Activated T-cell treated with anti-CD3 and anti-CD28 coated beads, Interleukin-2, amount 50 U/mL, for 72 hours (primary cell): ENCODE measurements at places on chromosomes 6 and 20. TPM values are rescaled to one million over a fixed set of nuclear protein-coding genes. Genes with fewer than 3 reads are reported as not detected.

DNA sequence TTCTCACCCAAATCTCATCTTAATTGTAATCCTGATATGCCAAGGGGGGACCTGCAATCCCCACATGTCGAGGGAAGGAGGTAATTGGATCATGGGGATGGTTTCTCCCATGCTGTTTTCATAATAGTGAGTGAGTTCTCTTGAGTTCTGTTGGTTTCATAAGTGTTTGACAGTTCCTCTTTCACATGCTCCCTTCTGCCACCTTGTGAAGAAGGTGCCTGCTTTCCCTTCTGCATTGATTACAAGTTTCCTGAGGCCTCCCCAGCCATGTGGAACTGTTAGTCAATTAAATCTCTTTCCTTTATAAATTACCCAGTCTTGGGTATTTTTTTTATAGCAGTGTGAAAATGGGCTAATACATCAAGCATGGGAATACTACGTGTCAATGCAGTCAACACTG is 925.0 kb upstream of the MAN1A1 start:
- H3K4me3 ChIP-seq, result no peak overlapping the region
- H3K27me3 ChIP-seq, result no peaks in the 10 kb centered on the region
- no peaks in the 10 kb centered on the region for H3K36me3 ChIP-seq
- no peak overlapping the region for H3K27ac ChIP-seq

- peaks cover 18% of the 10 kb centered on the region for H3K36me3 ChIP-seq
- no peak for DNase-seq
- H3K27me3 ChIP-seq, result no peaks in the 10 kb centered on the region
- peaks cover 50% of the 10 kb centered on the region for H3K4me1 ChIP-seq
Observed at GRCh38 chr6:36924778-36925374, 29.7 kb upstream of the PI16 start.

GRCh38 chr6:42374018-42374669 is 77.6 kb downstream of the TRERF1 start:
- H3K36me3 ChIP-seq, result peaks cover 13% of the 10 kb centered on the region
- H3K27me3 ChIP-seq, result no peaks in the 10 kb centered on the region
- peaks cover 80% of the 10 kb centered on the region for H3K4me1 ChIP-seq
- DNase-seq, result peak; percentile 50
- H3K4me3 ChIP-seq, result peak overlapping the region; percentile 6

SPINT3 gene
- total RNA-seq, result not detected
